AG04449 (cell line): ENCODE measurements at places on chromosomes 4 and X.

- DNase-seq = no peak
Measured at GRCh38 chr4:2837904-2838496, 5.6 kb upstream of the ADD1 start.

GRCh38 chr4:94758141-94758699, 465 bp downstream of the BMPR1B start:
- DNase-seq = no peak

DNA sequence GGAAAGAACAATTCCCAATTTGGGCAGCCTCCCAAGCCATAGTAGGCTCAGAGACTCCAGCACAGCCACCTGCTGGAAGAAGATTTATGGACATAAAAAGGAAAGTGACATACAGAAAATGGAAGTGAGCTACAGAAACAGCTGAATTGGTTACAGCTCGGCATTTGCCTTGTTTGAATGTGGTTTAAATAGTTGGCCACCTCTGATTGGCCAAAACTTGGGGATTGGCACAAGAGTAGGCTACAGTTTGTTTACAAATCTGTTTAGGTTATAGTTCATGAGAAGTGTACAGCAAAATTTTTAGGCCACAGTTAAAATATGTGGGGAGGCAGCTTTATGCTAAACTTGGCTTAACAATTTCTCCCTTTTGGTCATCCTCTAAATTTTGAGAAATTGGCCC, 150.4 kb downstream of the MAGEC1 start:
- no peak for DNase-seq

DNA sequence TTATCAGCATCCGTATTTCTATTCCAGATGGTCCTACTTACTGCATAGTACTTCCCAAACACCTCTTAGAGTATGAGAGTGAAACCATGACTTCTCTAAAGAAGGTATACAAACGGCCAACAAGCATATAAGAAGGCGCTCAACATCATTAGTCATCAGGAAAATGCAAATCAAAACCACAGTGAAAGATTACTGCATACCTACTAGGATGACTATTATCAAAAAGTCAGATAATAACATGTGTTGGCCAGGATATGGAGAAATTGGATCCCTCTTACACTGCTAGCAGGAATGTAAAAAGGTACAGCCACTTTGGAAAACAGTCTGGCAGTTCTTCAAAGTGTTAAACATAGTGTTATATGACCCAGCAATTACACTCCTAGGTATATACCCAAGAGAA, 215.3 kb upstream of the CXorf66 start:
- DNase-seq = no peak

- no peak for DNase-seq
Measured at GRCh38 chr4:123616951-123617461, 220.4 kb downstream of the SPRY1 start.

GRCh38 chr4:70337886-70338420, 3.2 kb downstream of the CABS1 start:
- DNase-seq = no peak

- no peak for DNase-seq
Measured at GRCh38 chrX:140912606-140913005, 89.8 kb upstream of the SPANXB1 start.

DNA sequence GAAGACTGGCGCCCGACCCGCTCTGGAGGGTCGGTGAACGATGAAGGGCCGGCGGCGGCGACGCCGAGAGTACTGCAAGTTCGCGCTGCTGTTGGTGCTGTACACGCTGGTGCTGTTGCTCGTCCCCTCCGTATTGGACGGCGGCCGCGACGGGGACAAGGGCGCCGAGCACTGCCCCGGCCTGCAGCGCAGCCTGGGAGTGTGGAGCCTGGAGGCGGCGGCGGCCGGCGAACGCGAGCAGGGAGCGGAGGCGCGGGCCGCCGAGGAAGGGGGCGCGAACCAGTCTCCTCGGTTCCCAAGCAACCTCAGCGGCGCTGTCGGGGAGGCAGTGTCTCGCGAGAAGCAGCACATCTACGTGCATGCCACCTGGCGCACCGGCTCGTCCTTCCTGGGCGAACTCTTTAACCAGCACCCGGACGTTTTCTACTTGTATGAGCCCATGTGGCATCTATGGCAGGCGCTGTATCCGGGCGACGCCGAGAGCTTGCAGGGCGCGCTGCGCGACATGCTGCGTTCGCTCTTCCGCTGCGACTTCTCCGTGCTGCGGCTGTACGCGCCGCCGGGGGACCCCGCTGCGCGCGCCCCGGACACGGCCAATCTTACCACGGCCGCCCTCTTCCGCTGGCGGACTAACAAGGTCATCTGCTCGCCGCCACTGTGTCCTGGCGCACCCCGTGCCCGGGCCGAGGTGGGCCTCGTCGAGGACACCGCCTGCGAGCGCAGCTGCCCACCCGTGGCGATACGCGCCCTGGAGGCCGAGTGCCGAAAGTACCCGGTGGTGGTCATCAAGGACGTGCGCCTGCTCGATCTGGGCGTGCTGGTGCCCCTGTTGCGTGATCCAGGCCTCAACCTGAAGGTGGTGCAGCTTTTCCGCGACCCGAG, 568 bp downstream of the CHST7 start:
- DNase-seq = no peak

- DNase-seq = no peak
Measured at GRCh38 chr4:74931376-74931775, 1.5 kb upstream of the PARM1 start.

DNA sequence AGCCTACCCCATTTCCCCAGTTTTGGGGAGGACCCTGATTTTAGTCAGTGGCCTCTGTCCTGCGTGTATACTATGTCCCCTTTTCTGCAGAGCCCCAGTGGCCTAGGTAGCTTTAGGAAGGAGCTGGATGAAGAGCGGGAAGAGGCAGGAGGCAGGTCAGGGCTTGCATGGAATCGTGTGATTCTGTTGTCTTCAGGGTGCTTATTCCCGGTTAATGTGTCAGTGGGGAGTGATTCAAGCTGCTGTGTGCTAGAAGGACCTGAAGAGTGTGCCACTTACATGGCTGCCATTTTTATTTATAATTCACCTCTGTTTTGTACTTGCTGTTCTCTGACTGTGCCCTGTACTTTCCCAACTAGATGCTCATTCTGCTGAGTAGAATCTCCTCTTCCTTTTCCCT, 127.3 kb upstream of the AMOT start:
- DNase-seq = no peak

DNA sequence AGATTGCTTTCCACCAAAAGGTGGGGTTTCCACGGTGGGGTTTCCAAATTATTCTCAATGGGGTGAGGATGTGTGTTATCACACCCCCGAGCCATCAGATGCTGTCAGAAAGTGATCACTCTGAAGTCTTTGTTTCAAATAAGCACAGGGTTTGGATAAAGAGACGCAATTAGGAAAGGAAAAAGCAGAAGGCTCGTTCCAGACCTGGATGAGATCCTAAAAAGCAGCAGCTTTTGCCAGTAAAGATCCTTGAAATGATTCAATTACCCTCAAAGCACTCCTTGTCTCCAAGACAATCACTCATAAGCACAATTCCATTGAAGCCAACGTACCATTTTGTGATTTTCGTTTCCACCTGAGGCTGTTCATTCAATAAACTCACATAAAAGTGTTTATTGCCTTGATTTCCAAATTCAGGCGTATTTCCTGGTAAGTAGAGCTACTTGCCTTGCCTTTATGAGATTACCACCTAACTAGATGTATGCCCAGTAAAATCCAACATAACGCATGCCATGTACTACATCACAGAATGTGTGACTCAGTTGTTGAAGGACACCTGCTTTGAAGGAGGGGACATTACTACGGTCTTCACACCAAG, 5.2 kb downstream of the F11 start:
- DNase-seq = no peak

DNA sequence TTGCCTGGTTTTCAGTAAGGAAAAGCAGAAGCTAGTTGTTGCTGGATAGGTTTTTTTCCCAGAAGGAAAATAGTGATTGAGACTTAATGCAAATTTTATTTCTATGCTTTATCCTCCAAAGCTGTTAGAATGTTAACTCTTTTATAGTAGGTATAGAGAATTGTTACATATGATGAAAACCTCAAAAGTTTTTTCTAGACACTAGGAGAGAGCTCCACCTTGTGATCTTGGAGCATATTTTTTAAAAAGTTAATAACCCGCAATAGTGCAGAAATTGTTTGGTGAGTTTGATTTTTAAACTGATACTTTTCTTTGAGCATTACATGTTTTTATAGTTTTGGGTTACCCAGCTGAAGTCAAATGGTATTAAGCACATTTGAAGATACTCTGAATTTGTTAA, 56.5 kb downstream of the STAG2 start:
- DNase-seq = no peak

GRCh38 chr4:148444296-148445070, 2.3 kb upstream of the NR3C2 start:
- DNase-seq = no peak

GRCh38 chr4:124330045-124330444, 382.5 kb downstream of the ANKRD50 start:
- no peak for DNase-seq

GRCh38 chr4:72351521-72351920, 217.5 kb downstream of the ADAMTS3 start:
- no peak for DNase-seq

DNA sequence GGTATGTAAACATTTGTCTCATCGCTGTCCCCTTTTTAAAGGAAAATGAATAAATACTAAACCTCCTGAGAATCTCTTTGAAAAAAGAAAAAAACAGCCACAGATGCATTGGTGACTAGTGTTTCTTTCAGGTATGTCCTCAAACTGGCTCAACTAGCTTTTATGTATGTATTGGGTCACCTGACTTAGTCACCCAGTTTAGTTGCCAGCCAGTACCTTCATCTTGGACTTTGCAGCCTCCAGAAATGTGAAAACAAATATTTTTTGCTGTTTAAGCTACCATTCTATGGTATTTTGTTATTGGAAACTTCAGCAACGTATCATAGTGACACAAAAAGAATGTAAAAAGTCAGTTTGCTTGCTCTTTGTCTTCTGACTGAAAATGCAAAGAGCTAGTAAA, 1263.5 kb downstream of the FAM133A start:
- no peak for DNase-seq

DNA sequence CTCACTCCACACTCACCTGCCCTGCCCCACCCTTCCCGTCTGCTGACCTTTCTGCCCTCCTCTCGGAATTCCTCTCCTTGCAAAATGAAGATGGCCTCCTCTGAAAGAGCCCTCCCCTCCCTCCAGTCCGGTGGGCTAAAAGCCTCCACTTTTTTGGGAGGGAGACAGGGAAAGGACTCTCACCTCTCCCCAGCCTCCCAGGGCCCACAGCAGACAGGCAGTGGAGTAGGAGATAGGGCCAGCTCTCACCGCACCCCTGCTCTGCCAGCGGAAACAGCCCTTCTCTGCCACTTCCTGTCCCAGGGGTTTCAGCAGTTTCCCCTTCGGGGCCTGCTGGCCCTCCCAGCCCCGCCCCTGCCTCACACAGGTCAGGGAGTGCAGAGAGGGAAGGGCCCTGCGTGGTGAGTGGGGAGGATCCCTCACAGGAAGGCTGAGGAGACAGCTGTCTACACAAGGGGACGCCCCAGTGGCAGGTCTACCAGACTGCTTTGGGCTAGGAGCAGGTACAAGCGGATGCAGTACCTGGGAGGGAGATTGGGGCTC, 18.2 kb downstream of the ELF4 start:
- no peak for DNase-seq

DNA sequence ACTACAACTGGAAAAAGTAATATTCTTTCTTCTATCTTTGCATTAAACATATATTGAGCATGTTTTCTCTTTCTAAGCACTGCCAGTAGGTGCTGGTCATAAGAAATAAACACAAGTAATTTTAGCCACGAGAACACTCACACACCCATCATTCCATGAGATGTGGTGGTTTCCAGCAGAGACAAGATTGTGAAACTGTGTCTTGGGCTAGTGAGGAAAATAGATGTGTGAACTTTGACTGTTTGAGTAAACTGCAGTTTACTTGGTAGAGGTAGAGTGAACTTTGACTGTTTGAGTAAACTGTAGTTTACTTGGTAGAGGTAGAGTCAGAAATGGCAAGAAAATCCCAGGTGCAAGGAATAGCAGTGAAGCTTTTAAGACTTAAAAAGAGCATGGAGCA, 300.9 kb upstream of the HS3ST1 start:
- DNase-seq = no peak

DNA sequence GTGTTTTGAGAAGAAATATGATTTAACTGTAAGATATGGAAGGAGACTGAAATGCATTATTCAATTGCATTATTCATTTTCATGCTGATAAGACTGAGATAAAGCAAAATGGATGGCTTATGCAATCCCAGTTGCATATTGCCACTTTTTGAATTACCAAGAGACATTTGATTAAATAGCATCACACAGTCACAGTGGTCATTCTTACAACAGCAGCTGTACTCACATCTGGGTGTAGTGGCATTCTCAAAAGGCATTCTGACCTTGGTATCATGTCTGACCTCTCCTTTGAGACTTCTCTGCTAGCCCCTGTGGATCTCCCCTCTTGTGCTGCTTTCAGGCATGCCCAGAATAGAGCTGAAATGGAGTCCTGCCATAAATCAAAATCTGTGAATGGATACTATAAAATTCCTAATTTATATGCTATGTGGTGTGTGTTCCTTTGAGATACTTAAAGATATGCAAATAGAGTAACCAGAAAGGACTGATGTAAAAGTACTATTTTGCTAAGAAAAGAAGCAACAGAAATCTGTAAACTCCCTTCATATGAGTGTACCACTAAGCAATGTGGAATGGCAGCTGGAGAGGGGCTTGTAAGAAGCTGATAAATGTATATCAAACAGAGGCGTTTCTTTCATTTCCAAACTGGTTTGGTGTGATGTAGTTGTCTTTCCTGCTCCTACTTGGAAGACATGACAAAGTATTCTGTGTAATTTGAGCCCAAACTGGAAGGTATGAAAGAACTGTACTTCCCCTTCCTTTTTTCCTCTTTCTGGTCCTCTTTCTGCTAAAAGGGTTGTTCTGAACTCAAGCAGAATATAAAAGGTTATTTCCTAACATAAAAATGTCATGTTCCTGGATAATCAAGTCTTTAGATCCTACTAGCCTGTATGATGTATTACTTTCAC, 25.4 kb upstream of the METAP1 start:
- DNase-seq = no peak

GRCh38 chr4:2365054-2365912, 53.2 kb downstream of the ZFYVE28 start:
- no peak for DNase-seq

- DNase-seq = no peak
Measured at GRCh38 chr4:85886665-85887064, 411.7 kb downstream of the ARHGAP24 start.

DNA sequence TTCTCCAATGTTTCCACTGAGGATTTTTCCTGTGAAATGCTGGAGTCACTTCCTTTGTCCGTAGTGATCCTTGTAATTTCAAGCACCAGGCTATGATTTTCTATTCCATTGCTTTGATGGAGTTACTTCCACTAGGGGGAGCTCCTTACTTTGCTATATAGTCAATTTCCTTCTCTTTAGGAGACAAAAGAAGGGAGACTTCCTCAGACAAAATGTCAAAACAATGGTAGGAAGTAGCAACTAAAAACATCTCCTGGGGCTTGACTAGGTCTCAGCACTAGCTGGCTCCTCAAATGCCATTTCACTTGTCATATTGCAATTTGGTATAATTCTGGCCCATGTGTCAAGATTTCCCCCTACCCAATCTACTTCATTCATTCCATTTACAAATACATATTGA, 24.1 kb downstream of the ZCCHC12 start:
- no peak for DNase-seq
